ENCODE measurements at places on chromosomes 1 and 21. TPM values are rescaled to one million over a fixed set of nuclear protein-coding genes. Genes with fewer than 3 reads are reported as not detected.

Gene TNFRSF1B
- 15.5 TPM for total RNA-seq

Gene ATP6V1G3
- not detected for total RNA-seq

Gene PDE4B
- 6.8 TPM for total RNA-seq

GRCh38 chr21:44433791-44434567 is 21.3 kb upstream of the LRRC3 start:
- DNase-seq, result peak; percentile 55

- no peak for DNase-seq
These were observed 51.3 kb downstream of the PCP4 start for GRCh38 chr21:39918558-39918957.

GRCh38 chr21:37896788-37897187 is 19.5 kb downstream of the KCNJ6 start:
- no peak for DNase-seq

DNA sequence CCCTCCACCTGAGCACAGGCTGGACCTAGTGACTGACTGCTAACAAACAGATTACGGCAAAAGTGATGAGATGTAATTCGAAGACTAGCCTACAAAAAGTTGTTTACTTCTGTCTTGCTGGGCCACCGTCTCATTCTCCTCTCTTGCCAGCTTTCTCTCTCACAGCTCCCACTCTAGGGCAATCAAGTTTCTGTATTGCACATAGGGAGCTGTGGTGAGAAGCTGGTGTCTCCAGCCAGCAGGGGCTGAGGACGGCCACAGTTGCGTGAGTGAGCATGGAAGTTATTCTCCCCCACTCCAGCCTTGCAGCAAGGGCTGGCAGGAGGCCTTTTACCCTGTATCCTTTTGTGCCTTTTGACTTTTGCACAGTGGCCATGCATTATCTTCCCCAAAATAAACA is 8.6 kb upstream of the COL6A2 start:
- no peak for DNase-seq

DNA sequence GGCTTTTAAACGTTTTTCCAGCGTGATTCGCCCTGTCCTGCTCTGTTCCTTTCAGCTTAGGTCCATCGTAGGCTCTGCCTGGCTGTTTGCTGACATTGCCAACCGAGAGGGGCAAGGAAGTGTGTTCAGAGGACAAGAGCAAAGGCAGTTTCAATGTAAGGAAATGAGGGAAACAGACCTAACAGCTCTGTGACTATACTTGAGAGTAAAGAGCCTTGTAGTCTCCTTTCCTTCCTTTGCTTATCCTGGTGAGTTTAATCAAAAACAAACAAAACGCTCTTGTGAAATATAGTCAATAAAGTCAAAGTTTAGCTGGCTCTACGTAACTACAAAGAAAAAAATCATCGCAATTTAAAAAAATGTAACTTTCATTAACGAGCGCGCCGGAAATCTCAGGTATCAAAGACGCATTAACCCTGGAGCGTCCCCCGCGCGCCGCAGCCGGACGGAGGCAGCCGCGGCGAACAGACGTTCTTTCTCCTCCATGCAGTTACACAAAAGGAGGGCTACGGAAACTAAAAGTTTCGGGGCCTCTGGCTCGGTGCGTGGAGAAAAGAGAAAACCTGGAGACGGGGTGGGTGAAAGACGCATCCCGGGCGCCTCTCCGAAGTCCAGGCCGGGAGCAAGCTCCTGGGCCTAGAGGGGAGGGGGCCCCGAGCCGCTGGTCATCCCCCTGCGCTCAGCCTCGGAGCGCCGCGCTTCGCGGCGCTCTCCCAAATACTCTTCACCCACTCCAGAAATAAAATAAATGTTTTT is 617 bp upstream of the ADGRL2 start:
- DNase-seq, result peak; percentile 77

GRCh38 chr1:205658943-205659581 is 21.2 kb downstream of the SLC45A3 start:
- DNase-seq, result peak; percentile 88

GRCh38 chr1:2001773-2002411 is 1.7 kb downstream of the CFAP74 start:
- DNase-seq, result no peak

DNA sequence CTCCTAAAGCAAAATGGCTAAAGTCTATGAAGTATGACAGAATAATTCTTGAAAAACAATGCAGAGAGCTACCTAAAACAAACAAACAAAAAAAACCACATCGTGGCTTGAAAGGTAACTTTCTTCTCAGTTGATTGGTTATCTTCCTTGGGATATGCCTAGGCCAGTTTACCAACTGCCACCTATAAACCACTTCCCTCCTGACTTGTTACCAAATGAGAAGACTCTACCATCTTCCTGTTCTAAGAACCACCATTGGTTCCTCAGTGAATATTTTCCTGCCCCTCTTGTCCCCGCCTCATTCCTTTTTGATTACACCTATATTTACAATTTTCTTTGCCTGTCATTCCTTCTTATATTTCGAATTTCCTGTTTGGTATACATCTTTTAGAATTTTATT is 336.6 kb downstream of the SIPA1L2 start:
- no peak for DNase-seq

GRCh38 chr1:93728480-93729131 is 47.0 kb upstream of the BCAR3 start:
- DNase-seq, result no peak

- DNase-seq, result no peak
These were observed 61.9 kb upstream of the GNG12 start for GRCh38 chr1:67894981-67895735.
